ENCODE measurements at places on chromosomes 13 and 19.

DNA sequence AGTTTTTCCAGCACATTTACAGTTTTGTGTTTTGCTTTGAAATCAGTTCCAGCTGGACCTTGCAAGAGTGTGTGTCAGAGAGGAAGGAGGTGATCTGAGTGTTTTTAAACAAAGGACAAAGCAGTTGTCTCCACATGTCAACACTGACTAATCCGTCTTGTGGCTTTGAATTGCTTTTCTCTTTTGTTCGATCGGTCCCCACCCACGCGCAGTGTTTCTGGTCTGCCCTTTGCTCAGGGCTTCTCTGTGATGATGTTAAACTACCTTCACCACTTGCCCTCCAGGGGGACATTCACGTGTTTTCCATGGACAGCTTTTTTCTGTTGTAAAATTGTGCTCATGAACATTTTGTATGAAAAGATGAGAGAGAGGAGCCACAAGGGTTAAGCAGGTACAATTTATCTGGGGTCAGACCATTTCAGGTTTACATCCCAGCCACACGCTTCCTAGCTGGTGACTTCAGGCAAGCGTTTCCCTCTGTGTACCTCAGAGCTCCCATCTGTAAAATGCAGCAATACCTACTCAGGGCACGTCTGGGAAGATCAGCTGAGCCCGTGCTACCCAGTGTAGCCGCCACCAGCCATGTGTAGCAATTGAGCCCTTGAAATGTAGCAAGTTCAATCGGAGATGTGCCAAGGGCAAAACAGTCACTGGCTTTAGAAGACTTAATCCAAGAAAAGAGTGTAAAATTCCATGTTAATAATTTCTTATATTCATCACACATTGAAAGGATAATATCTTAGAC, 13.5 kb upstream of the PLA2G4C start:
- DNase-seq, result peak; percentile 54

DNA sequence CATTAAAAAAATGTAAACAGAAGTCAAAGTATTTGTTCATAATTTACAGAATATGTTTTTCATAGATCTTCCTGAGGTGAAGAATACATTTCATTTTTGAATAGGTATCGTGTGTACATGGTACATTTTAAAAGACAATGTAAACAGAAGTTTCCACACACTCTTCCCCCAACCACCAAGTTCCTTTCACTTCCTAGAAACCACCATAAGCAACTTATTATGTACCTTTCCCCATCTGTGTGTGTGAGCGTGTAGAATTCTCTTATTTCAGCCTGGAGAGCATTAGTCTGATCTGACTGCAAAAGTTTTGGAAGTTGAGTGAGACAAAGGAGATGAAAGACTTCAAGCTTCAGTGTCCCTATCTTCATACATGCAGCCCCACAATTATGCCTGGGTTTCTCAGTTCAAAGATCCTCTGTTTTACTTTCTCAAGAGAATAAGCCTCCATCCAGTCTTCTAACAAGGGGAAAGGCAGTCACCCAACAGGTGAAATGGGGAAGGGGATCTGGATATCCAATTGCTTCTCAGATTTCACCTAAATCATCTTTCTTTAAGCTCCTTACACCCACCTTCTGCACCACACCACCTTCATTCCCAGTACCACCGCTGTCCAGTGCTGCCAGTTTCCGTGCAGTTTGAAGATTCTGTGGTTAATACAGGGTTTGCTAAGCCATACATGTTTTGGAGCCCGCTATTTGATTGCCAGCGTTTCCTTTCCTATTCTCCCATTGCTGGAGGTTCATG, 2.1 kb downstream of the TEX30 start:
- no peak for DNase-seq

GRCh38 chr13:44652962-44653660, 77.0 kb upstream of the TSC22D1 start:
- no peak for DNase-seq

DNA sequence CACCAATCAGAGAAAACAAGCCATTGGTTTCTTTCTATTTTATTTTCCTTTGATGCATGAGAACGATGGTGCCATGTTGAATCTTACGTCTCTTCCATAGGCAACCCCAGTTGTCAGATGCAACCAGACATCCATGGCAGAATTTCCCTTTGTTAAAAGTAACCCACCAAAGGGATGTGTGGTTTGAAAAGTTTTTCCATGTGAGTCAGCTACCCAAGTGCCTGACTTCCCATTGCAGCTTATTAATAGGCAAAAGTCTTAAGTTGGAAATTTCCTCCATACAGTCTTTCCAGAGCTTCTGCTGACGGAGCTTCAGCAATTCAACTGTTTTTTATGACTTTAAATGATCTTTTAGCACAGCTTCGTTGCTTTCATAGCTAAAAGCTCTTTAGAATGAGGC, 73.8 kb upstream of the FAM216B start:
- DNase-seq, result no peak

- DNase-seq, result no peak
These were observed 2374.6 kb downstream of the PCDH9 start for GRCh38 chr13:64855506-64855905.

DNA sequence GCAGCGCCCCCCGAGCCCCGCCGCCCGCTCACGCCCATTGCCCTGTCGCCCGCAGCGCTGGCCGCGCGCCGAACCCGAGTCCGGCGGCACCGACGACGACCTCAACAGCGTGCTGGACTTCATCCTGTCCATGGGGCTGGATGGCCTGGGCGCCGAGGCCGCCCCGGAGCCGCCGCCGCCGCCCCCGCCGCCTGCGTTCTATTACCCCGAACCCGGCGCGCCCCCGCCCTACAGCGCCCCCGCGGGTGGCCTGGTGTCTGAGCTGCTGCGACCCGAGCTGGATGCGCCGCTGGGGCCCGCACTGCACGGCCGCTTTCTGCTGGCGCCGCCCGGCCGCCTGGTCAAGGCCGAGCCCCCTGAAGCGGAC, 518 bp downstream of the KLF2 start:
- DNase-seq, result peak; percentile 17

DNA sequence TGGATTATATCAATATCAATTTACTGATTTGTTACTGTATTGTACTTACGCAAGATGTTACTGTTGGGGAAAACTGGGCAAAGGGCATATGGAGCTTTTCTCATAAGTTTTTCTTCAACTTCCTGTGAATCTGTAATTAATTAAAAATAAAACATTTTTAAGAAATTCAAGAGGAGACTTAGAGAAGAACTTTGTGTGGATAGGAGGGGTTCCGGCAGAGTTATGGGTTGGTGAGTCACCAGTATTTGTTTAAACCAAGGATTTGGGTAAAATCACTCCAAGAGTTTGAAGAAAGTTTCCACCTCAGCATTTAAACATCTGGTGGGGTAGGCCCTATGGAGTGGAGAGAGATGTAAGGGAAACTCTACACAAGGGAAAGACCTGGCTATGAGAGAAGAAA, 379.6 kb downstream of the TSHZ3 start:
- no peak for DNase-seq

GRCh38 chr13:97977982-97978381, 24.5 kb downstream of the IPO5 start:
- DNase-seq, result no peak

DNA sequence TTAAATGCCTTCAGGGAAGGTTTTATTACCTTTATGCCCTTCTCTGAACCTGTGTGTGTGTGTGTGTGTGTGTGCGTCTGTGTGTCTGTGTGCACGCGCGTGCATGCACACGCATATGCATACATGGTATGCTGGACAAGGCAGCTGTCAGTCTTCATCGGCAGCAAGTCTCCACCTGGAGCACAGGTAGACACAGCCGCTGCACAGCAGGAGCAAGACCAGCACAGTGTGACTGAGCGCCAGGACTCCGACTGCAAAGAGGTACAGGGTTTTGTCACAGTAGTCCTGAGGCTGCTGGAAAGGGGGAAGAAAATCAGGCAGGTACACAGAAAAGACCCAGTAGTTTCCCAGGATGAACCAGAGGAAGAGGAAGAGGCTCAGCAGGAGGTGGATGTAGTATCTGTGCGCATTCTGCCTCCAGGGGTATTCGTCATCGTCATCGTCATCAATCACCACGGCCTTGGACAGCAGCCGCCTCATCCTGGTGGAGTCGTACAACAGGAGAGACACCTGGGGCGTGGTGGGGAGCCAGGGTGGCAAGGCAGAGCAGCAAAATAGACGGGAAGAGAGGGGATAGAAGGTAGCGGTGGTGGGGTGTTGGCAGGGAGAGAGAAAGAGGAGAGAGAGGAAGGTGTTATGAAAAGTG, 12.8 kb upstream of the DHRS12 start:
- no peak for DNase-seq

- DNase-seq, result no peak
These were observed 67.8 kb downstream of the CEBPG start for GRCh38 chr19:33441277-33441699.

DNA sequence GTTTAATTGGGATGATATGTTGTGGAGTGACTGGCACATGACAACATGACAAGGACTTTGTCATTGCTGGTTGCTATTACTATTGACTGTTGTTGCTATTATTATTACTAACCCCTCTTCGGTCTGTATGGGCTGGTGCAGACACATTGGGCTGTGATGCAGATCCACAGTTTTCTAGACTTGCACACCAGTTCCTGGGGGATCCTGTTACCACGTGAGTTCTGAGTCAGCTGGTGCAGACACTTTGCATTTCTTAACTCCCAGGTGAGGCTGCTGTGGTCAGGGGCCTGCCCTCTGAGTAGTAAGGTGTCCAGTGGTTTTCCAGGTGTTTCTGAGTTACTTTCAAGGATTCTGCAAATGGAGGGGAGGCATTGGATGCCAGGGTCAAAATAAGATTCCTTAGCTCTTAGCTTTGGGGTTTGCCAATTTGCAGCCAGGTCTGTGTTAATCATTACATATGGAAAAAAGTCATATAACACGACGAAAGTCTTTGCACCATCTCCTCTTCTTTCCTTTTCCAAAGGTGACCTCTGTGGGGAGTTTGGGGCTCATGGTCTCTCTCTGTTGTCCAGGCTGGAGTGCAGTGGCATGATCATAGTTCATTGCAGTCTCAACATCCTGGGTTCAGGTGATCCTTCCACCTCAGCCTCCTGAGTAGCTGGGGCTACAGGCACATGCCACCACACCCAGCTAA, 19.3 kb downstream of the BICRA start:
- no peak for DNase-seq

- DNase-seq, result peak; percentile 93
These were observed 12.8 kb downstream of the IER2 start for GRCh38 chr19:13162724-13163608.

DNA sequence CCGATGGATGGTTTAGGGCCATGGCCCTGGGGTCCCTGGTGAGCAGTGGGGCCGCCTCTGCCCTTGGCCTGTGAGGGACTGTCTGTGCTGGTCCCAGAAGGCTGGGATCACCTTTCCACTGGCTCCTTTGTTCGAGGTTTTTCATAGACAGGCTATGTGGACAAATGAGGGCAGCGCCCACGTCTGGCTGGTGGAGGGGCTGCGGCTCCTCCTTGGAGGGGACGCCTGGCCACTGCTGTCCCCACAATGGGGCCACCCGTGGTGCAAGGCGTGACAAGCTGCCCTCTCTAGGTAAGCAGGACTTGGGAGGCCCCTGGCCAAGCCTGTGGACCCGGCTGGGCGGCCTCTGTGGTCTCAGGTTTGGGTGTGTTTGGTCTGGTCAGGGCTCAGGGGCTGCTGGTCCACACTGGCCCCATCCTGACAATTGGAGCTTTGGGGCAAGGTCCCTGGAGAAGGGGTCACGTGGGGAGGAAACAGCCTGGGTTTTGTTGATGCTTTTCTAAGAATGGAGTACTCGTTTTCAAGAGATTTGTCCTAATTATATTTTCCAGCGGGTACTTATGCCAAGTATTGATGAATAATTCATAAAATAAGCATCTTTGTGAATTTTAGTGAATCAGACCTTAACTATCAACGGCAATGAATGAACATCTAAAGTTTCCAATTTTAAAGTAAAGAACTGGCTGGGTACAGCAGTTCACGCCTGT, 33.3 kb downstream of the MCF2L start:
- DNase-seq, result peak; percentile 54

GRCh38 chr13:38606699-38607535, 80.0 kb upstream of the FREM2 start:
- DNase-seq, result no peak

- no peak for DNase-seq
These were observed 7.7 kb downstream of the MEX3D start for GRCh38 chr19:1560286-1560882.

DNA sequence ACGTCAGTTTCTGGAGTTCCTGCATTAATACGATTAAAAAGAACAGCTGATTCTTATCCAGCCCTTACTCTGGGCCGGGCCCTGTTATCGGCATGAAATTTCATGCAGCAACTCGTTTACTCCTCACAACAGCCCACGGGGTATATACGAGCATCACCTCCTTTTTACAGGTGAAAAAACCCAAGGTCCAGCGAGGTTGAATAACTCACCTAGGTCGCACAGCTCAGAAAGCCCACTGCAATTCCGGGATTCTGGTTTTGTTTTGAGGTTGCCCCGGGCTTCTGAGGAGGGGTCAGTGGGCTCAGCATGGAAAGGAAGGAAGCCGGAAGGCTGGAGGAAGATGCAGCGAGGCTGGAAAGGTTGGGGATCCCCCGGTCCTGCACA, 577 bp upstream of the ACP7 start:
- DNase-seq, result no peak

GRCh38 chr13:67736646-67737420, 506.7 kb upstream of the PCDH9 start:
- peak; percentile 36 for DNase-seq

DNA sequence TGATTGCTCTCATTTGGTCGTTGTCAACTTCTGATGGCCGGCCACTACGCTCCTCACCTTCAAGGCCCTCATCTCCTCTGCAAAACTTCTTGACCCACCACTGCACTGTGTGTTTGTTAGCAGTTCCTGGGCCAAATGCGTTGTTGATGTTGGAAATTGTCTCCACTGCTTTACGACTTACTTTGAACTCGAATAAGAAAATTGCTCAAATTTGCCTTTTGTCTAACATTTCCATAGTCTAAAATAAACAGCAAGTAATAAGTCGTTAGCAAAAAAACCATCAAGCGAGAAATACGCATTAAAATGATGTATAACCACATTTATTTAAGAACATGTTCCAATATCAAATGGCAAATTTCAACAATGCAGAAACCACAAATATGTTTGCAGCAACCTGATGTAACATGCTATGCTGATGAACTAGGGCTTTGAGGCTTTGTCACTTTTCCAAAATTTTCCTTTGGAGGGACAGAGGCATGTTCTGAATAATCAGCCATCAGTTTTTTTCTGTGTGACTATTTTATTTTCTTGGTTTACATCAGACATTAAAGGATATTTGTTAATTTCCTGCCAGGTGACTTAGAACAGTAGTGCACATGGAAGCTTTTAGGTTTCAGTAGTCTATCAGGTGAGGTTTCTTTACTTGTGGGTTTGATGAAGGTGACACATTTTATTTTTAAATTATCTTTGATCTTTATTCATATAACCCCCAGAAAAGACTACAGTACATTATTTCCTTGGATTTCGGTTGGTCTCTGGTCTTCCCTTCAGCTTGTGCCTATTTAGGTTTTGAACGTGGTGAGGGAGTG, 74.7 kb upstream of the TEX29 start:
- DNase-seq, result no peak

DNA sequence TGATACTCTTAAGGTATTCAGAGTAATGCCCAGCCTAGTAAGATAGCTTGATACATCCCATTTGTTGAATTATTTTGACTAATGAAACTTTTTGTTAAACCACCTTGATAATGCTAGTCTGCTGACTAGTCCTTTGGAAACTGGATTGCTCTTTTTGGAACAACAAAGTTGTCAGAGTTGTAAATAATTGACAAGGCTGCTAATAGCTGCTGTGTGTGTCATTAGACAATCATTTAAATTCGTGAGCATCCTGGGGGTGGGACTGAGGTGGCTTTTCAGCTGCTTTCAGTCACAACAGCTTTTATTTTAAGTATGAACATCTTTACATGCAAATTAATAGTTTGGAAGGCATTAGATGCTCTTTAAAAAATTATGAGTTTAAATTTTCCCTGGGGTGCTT, 153.5 kb downstream of the HS6ST3 start:
- DNase-seq, result no peak

Measured in neuronal stem cell (in vitro differentiated cells).